Endothelial cell (in vitro differentiated cells): ENCODE measurements at places on chromosomes 11 and 22.
A peak's percentile ranks its signal among the peaks of the same experiment; 100 is the strongest.

GRCh38 chr22:47166033-47166404 is 403.6 kb downstream of the TBC1D22A start:
- no peak for DNase-seq

DNA sequence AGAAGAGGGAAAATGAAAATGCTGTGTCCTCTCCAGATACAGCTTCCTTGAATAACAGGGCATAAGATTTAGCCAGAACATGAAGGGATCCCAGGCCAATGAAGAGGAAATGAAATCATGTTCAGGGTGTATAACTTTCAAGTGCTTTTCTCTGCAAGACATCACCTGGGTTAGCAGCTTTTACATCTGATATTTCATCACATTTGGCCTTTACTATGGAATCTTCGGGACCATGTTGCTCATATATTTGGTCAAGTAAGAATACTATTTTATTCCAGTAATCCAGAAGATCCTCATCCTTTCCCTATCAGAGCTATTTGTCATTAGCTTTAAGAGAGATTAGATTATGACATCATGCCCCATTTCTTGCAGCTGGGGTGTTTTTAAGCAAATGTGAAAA is 66.3 kb upstream of the OR5AK2 start:
- no peak for DNase-seq

GRCh38 chr11:12882670-12883069 is 126.4 kb upstream of the RASSF10 start:
- DNase-seq, result no peak

DNA sequence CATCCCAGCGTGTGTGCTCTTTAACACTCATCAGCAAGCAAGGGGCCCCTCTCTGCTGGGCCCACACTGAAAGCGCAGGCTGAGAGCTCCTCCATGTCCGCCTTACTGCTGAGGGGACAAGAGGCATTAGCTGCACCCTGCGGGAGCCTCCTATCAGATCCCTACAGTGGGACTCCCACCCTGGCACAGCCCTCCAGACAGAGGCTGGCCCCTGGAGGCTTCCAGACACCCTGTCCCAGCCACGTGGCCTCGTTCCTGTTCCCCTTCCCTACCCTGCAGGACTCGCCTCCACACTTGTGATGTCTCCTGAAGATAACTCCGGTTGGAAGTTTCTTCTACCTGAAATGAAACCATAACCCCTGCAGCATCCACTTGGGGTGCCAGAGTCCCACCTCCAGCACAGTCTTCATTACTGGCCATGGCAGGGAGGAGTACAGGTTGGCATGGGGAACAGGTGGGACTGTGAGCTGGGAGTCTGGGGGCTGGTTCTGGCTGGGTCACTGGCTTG is 5.0 kb upstream of the SH3BP1 start:
- no peak for DNase-seq

GRCh38 chr11:113045146-113045545 is 83.9 kb downstream of the NCAM1 start:
- no peak for DNase-seq

DNA sequence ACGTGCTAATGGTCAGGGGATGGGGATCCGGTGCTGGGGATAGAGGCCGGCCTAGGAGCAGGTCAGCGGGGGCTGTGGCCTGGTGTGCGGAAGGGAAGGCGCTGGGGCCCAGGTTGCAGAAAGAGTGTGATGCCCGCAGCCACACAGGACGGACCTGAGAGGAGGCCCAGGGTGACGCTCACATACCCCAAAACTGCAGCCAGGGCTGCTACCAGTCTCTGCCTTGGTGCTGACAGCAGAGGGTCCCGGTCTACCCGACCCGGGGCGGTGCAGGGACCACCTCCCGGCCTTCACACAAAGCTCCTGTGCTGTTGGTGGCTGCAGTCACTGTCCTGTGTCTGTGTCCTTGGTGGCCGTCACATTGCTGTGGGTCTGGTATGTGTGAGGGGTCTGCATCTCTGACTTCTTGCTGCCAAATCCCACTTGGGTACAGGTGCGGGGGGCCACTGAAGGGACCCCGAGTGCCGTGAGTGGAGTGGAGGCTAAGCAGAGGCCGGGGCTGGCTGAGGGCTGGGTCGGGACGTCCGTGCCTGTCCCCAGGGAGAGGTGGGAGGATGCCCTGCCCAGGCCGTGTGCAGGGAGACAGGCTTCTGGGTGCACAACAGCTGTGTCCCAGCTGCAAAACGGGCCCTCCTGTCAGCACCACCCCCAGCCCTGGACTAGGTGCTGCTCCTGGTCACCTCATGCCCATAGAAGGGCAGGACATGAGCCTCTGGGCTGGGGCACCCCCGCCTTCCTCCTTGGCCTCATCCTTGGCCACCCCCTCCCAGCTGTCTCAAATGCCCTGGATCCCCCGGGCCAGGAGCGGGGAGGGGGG is 1.5 kb downstream of the LSP1 start:
- no peak for DNase-seq

DNA sequence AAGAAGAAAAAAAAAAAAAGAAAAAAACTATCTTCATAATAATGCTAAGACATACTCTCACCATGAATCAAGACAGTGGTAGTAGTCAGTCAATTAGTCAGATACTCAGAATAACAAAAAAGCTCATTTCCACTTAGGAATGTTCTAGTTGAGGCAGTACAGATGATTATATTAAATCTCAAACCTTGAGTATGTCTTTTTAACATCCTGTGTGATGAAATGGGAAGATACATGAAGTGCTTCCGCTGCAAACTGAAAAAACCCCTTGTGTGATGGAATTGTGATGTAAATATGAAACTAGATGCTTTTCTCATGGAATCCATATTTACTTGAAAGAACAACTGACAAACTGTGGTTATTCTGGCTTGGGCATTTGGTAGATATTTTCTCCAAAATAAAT is 13.7 kb downstream of the AMOTL1 start:
- DNase-seq, result no peak

DNA sequence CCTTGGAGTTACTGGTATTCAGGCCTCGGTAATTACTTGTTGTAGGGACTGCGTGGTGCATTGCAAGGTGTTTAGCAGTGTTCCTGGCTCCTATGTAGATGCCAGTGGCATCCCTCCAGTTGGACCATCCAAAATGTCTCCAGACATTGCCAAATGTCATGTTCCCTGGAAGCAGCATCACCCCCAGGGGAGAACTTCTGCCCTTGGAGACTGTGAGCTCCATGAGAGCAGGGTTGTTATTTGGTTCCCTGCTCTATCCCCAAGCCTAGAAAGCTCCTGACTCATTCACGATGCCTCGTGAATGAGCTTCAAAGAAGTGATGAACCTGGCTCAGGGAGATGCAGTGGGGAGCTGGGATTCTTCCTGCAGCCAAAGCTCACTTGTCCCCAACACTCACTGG is 4.8 kb upstream of the CD248 start:
- no peak for DNase-seq

- DNase-seq, result no peak
Measured at GRCh38 chr22:25837288-25837900, 95.4 kb downstream of the MYO18B start.

DNA sequence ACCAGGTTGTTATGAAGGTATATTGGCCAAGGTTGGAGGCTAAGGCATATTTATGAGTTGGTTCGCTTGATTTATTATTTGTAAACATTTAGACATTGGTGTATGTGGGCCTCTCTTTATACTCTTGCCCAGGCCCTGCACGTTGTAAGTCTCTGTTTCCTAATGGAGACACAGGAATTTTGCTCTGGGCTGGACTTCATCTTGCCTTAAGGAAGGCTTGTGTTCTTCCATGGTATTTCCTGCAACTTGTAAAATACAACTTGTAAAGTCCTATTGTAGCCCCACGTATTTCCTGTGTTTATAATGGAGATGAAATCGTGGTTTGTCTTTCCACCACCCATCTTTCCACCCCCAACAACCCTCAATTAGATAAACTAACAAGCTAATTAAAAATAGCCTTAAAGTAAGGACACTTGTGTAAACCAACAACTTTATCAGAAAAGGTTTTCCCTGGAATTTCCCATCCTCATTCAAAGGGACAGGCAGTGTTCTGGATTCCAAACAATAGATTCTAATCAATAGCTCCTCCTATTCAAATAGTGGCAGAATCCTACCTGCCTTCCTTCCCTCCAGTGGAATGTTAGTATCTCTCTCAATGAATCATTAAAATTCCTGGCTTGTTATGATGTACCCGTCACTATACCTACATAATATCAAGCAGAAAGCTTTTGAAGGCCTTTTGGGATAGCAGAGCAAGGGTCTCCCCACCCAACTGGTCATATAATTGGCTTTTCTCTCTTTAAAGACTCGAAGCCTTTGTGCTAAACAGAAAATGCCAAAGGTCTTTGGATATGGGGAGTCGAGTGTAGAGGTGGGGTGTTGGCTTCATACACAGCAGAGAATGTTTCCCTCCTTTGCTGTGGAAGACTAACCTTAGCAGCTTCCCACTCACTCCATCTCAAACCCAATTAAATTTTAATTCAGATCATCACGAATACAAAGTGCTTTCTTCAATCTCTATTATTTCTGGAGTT is 77.1 kb downstream of the UBASH3B start:
- no peak for DNase-seq

GRCh38 chr11:118768690-118769089 is 22.3 kb downstream of the DDX6 start:
- DNase-seq, result no peak

DNA sequence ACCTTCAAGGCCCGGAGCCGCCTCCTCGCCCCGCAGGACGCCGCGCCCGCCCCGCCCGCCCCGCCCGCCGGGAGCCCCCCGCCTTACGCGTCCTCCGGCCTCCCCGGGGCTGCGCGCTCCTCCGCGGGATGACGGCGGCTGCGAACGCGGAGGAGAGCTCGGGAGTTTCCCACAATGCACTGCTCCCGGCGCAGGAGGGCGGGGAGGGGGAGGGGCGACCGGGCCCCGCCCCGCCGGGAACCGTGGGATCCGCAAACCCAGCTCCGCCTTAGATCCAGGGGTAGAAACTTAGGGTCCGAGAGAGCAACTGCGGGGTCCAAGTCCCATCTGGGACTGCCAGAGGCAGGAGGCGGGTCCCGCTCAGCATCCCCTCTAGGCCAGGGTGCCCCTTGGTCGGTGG is at the start of gene CEND1:
TSS of gene CEND1 (minus strand) at position 148 of the 400 bp plus-strand sequence. CDS start 1,514 bp downstream, outside the sequence.
- peak; percentile 48 for DNase-seq

GRCh38 chr11:17695454-17696441 is 23.6 kb upstream of the MYOD1 start:
- DNase-seq, result no peak

- DNase-seq, result no peak
Measured at GRCh38 chr11:96324912-96325311, 18.1 kb downstream of the MAML2 start.

DNA sequence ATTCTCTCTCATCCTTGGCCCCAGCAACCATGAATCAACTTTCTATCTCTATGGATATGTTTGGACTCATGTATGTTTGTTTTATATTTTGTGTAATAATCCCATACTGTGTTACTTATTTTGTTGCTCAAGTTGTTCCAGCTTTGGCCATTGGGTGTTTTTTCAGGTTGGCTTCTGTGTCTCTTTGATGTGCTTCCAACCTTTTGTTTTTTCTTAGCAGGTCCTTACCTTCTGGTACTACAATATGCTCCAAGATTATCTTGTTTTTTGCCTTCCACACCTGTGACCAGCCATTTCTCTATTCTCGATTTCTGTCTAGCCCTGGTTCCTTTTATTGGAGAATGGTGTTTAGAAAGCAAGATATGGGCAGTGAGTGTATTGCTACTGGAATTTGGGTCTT is 14.2 kb downstream of the GVQW3 start:
- DNase-seq, result no peak

- DNase-seq, result no peak
Measured at GRCh38 chr11:13207665-13208594, 69.7 kb upstream of the BMAL1 start.

GRCh38 chr11:63417174-63417852 is 47.7 kb downstream of the SLC22A9 start:
- no peak for DNase-seq

- DNase-seq, result no peak
Measured at GRCh38 chr22:48951836-48952235, 875.8 kb downstream of the BRD1 start.

- no peak for DNase-seq
Measured at GRCh38 chr22:40452730-40453487, 82.5 kb downstream of the SGSM3 start.

- no peak for DNase-seq
Measured at GRCh38 chr22:36910461-36910860, 3.0 kb upstream of the CSF2RB start.

DNA sequence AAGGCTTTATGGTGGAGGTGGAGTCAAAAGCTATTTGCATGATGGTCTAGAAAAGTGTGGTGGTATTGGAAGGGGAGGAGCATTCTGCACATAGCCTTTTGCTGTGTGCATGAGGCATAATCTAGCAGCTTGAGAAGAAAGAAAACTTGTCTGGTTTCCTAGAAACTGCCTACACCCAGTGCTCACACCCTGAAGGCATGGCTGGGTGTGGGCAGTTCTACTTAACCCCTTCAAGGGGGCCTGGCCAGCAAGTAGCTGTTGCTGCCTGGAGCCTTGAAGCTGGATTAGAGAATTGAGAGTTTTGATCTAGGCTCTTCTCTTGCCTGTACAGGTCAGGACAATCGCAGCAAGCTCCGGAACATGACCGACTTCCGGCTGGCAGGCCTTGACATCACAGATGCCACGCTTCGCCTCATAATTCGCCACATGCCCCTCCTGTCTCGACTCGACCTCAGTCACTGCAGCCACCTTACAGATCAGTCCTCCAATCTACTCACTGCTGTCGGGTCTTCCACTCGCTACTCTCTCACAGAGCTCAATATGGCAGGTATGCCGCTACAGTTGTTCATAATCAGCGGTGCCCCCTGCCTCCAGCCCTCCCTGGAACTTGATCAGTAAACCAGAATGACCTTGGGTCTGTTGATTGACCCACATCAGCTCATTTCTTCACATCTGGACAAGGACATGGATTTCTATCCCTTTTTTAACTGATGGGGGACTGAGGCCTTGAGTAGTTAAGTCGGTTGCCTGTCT is 12.2 kb upstream of the GRK2 start:
- no peak for DNase-seq

GRCh38 chr22:47192651-47193437 is 430.4 kb downstream of the TBC1D22A start:
- DNase-seq, result no peak

GRCh38 chr22:17699696-17700340 is 61.3 kb downstream of the BCL2L13 start:
- no peak for DNase-seq

DNA sequence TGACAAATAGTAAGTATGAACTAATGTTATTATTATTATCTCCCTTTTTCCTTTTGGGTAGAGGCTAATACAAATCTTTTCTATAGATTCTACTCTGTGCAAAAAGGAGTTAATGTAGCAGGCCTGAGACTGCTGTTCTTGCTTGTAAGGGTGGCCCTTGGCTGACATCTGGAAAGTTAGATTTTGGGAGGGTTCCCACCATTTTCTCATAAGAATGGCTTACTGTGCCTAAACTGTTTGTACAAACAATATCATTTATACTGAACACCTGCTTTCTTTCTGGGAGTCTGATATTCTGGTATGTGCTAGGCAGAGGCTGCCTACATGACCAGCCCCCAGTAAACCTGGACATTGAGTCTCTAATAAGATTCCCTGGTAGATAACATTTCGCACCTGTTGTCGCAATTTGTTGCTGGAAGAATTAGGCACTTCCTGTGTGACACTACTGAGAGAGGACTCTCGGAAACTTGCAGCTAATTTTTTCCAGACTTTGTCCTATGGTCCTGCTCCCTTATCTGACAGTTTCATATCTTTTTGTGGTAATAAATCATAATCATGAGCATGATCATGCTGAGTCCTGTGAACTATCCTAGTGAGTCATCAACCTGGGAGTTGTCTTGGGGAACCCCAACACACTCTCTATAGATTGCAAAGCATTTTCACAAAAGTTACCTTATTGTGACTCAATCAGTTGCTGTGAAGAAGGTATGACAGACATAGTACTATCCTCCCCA is 257.7 kb upstream of the CCDC90B start:
- no peak for DNase-seq

- DNase-seq, result no peak
Measured at GRCh38 chr11:78420796-78421209, 3.2 kb upstream of the GAB2 start.

- DNase-seq, result no peak
Measured at GRCh38 chr22:47377926-47378560, 615.6 kb downstream of the TBC1D22A start.
